K562 (cell line): ENCODE measurements at places on chromosomes 12 and 14. TPM values are rescaled to one million over a fixed set of nuclear protein-coding genes. Genes with fewer than 3 reads are reported as not detected.

The APAF1 gene
- total RNA-seq, result 11.5 and 13.4 TPM in 2 replicates

The KRT6C gene
- total RNA-seq, result not detected in 2 replicates

The BRMS1L gene
- total RNA-seq, result 2.6 and 4.7 TPM in 2 replicates

The ACADS gene
- 17.2 and 18.5 TPM in 2 replicates for total RNA-seq

- no peaks in the 10 kb centered on the region for H3K27me3 ChIP-seq
- no peaks in the 10 kb centered on the region for H3K36me3 ChIP-seq
- no peak overlapping the region for H3K4me3 ChIP-seq
- DNase-seq, result no peak
- H3K4me1 ChIP-seq, result no peaks in the 10 kb centered on the region
- no peak overlapping the region for H3K27ac ChIP-seq
These were observed 73.4 kb downstream of the C12orf42 start for GRCh38 chr12:103422328-103422727.

DNA sequence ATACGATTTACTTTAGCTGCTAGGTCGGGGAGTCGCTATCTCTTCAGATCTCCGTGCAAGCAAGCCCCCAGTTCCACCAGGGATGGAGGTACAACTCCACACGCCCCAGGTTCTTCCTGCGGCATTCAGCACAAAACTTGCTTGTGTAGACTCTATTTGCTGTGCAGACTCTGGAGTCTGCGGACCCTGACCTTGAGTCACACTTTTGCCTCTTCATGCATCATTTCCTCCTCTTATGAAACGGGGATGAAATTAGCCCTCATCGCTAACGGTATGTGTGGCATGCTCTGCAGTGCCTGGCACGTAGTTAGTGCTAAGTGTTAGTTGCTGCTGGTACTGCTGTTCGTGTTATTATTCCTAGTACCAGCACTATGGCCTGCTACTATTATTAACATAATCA lies 84.4 kb downstream of the TMEM132D start:
- no peaks in the 10 kb centered on the region for H3K27me3 ChIP-seq
- no peaks in the 10 kb centered on the region for H3K36me3 ChIP-seq
- no peak for DNase-seq
- H3K27ac ChIP-seq, result no peak overlapping the region

- H3K4me3 ChIP-seq, result no peak overlapping the region
- no peak for DNase-seq
- H3K27ac ChIP-seq, result no peak overlapping the region
- no peaks in the 10 kb centered on the region for H3K36me3 ChIP-seq
- H3K4me1 ChIP-seq, result no peaks in the 10 kb centered on the region; the same call in 1 of the 2 replicates
- no peaks in the 10 kb centered on the region; the same call in 2 of the 3 replicates for H3K27me3 ChIP-seq
These were observed 274.7 kb downstream of the FOXN3 start for GRCh38 chr14:89142366-89142765.

GRCh38 chr12:52032446-52032803 lies 18.8 kb upstream of the NR4A1 start:
- H3K27ac ChIP-seq, result no peak overlapping the region
- no peak for DNase-seq
- H3K27me3 ChIP-seq, result no peaks in the 10 kb centered on the region; the same call in 2 of the 3 replicates
- H3K4me3 ChIP-seq, result 0 out of 2 replicates have a peak overlapping the region, but pooled peaks have one; percentile 36
- peaks cover 20% of the 10 kb centered on the region; the same call in 2 of the 3 replicates for H3K4me1 ChIP-seq
